SK-N-DZ (cell line): ENCODE measurements at places on chromosomes 2 and 18.
A peak's percentile ranks its signal among the peaks of the same experiment; 100 is the strongest.

GRCh38 chr2:108988796-108989713 lies at the start of gene EDAR:
TSS of gene EDAR (minus strand) at chr2:108989220. CDS start at chr2:108931014, 58,206 bp downstream.
- peak; percentile 8 for DNase-seq

- no peak for DNase-seq
These were observed 38.9 kb downstream of the KLF7 start for GRCh38 chr2:207126724-207127308.

DNA sequence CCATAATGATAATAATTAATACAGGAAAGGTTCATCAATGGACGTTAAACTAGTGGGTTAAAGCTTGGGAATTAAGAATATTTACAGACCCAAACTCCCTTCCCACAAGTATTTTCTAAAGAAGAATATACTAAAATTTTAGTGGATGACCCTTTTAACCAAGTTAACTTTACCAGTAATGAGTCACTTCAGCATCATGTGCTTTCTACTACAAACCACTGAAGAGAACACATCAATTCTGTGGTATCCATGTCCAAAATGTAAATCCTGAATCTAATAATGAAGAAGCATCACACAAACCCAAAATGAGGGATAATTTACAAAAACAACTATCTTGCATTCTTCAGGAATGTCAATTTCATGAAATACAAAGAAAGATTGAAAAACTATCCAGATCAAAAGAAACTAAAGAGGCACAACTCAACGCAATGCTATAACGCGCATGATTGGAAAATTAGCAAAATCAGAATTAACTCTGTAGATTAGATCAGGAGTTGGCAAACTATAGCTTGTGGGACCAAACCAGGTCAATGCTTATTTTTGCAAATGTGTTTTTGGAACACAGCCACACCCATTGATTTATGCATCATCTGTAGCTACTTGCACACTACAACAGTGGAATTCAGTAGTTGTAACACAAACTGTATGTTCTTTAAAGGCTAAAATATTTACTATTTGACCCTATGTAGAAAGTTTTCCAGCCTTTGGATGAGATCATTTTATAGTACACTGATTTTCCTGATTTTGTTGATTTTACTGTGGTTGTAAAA lies 27.5 kb downstream of the COPS8 start:
- no peak for DNase-seq

DNA sequence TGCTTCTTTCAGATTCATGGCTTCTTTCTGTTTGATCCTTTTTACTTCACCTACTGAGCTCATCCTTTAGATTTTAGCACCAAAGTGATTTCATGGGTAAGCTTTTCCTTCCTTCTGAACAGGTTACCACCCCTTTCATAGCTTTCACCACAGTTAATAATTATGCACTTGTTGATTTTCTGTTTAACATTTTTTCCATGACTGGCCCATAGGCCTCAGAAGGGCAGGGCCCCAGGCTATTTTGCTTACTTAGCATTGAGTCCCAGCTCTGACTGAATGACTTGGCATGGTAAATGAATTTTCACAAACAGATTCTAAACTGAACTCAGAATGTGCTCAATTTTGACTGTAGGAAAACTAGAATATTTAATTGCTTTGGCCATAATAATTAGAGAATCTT lies 177.0 kb downstream of the GCA start:
- DNase-seq = no peak

DNA sequence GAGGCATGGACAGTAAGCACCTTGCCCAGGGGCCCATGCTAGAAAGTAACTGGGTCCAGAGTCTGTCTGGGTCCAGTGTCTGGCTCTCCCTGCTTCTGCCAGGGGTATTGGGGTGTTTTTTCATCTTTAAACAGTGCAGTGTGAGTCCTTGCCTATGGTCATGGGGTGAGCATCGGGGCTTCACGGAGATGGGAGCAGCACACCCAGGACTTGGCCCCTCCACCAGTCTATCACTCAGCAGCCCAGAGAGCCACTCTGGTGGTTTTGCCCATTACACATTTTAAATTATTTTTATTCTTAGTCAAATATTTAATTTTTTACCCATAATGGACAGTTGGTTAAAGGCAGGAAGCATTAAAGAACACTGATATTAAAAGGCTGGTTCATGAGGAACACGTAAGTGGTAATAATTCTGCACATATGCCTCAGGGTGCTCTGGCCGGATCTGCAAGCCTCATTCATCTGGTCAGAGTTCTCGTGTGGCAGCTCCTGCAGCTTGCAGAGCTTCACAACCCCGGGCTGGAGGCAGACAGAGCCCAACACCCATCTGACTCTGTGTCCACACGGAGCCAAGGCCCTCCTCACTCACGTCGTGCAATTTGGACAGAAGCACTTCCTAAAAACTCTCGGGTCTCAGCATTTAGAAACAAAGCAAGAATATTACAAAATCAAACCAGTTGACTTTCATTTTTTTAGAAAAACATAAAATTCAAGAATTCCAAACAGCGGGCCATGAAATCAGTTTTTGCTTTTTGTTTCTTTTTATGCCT lies 204.1 kb downstream of the CTIF start:
- no peak for DNase-seq

GRCh38 chr2:223578846-223579245 lies 23.3 kb downstream of the SCG2 start:
- DNase-seq = no peak

- no peak for DNase-seq
These were observed 716.7 kb upstream of the GCFC2 start for GRCh38 chr2:76427452-76427851.

DNA sequence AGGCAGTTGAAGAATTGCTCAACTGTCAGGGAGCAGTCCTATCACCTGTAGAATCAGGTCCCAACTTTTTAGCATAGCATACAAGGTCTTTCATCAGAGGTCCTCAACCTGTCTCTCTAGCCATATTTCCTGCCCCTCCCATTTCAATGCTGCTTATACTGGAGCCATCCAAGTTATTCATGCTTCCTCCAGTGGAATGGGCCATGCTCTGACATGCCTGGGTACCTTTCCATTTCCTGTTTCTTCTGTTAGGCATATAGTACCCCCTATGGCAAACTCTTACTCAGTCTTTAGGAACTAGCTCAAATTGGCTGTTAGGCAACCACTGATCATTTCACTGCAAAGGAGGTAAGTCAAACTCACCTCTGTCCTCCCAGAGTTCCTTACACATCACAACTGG lies 51.0 kb upstream of the ABCA12 start:
- no peak for DNase-seq

GRCh38 chr2:503288-503999 lies 173.8 kb downstream of the TMEM18 start:
- no peak for DNase-seq

DNA sequence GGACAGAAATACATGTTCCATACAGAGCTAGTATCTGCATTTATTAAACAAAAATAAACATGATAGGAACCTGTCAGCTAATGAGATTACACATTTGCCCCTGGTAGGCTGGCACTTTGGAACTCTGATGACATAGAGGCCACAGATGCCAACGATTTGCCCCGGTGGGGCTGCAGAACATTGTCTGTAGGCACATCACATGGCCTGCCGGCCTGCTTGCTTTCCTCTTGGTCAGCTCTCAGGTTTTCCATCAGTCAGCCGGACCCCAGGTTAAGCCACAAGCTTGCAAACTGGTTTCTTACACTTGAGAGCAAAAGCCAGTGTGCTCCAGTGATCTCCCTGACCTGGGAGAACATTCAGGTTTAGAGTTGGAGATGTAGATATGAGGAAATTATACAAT lies 60.3 kb downstream of the CRACDL start:
- DNase-seq = no peak

DNA sequence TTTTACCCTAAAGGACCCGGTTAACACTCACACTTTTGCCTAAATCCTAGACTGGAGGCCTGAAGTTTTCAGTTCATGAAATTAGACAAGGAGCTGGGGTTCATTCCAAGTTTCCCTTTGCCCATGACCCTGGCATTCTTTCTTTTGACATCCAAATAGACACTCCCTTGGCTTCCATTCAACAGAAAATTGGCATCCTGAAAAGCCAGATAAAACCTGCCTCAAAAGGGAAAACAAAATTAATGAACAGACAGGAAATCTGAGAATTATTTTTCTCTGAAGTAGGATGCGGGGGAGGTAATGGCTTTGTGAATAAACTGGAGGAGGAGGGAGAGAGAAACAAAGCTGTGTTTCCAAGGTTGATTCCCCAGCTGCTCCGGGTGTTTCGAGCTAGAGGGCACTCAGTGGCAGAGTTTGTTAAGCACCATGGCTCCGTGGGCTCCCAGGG lies 41.0 kb downstream of the SPP2 start:
- no peak for DNase-seq

DNA sequence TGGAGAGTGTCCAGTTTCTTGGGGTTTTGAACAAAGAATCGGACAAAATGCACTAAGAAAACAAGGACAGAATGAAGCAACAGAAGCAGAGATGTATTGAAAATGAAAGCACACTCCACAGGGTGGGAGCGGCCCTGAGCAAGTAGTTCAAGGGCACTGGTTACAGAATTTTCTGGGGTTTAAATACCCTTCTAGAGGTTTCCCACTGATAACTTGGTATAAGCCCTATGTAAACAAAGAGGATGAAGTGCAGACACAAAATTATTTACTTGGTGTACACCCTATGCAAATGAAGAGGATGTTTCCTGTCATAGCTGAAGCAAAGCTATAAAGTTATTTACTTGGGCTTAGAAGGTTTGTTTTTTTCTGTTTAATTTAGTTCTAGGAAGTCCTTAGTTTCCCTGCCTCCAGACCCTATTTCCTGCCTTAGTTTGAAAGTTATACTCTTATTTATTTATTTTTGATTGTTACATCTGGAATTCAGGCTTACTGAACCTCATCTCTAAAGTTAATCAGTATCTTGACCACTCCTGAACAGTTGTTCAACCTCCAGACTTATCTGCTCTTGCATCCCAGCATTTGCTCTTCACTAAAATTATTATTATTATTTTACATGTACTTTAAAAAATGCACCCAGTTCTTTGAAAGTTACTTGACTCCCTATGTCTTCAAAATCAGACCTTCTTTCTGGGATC lies 193.5 kb downstream of the SPP2 start:
- DNase-seq = no peak

- no peak for DNase-seq
These were observed 24.5 kb downstream of the NDUFA10 start for GRCh38 chr2:240000671-240001070.

DNA sequence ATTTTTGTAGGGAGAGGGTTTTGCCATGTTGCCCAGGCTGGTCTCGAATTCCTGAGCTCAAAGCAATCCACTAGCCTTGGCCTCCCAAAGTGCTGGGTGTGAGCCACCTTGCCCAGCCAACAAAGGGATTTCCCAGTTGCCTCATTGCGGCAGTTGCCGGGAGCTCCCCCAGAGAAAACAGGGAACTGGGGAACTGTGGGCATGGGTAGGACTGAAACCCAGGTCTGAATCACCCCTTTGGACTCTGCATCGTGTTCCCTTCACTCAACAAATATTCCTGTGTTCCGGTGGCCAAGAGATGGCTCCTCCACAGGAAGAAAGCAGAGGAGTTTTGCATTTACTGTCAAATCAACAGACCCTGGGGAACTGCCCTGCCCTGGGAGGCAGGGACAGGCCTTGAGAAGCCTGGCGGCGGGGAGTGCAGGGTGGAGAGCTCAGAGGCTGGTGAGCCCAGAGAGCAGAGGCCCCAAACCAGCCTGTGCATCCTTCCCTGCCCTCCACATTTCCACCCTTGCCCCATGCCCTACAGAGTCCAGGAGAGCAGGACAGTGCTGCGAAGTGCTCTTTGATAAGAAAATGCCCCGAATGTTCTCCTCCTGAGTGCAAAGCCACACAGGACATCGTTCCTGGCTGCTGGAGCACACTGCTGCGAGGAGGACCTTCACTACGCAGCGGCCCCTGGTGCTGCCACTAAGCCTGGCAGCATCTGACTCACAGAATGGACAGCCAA lies 24.9 kb downstream of the MYO7B start:
- DNase-seq = no peak

DNA sequence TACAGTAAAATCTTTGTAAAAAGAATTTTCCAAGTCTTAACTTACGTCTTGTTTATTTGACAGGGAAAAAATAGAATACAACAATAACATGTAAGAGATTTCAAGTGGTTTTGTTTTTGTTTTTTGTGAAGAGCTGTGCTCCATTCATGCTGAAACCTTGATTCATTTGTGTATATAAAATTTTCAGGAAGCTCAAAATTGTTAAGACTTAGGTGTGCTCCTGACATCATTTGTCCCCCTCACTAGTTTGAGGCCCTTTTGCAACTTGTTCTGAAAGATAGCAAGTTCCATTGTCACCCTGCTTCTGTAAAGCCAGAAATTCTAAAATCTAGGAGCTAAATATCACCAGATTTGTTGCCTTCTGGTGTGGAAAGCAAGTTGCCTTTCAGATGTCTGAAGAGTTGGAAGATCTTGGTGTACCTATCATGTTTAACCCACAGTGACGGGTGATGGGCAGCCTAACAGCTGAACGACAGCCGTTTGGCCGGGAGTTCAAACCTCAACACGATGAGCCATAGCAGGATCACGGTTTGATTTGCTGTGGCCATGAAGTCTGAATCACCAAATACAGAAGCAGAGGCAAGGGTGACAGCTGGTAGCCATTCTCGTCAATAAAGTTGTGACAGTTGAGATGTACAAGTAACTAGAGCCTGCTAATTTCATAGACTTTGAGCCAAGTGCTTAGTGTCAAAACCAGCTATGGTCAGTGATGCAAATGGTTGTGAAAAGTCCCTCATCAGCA lies 205.5 kb upstream of the SP5 start:
- no peak for DNase-seq

- no peak for DNase-seq
These were observed 30.5 kb downstream of the CTIF start for GRCh38 chr18:48569139-48569914.

GRCh38 chr2:218392891-218393462 lies 6.7 kb upstream of the CTDSP1 start:
- DNase-seq = no peak

DNA sequence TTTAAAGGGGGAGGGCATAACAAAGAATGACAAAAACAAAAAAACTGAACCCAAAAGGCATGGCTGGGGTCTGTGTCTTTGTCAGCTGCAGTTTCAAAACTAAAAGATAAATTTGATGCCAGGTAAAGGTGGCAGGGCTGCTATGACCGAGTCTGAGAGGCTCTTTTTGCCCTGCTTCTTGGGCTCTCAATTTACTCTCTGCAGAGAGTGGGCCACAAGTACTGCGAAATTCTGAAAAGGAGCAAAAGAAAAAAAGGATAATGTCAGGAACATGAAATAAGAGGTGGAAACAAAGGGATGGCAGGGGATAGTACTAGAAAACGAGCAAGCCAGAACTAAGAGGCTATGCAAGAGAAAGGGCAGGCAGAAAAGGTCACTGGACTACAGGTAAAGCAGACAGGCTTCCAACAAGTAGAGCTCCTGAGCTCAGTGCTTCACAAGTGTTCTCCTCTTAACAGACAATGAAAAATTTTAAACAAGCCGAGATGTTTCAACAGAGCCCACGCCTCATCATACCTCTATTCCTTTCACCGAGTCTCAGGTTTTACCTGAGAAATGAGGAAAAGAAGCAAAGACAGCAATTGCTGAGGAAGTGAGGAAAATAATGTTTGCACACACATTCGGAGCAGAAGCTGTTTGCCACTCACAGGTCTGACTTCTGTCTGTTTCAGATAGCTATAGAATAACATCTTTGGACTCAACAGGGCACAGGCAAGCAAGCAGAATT lies 7.3 kb downstream of the IRS1 start:
- DNase-seq = no peak

- DNase-seq = no peak
These were observed 157.2 kb downstream of the DDX1 start for GRCh38 chr2:15748736-15749323.
